NCI-H1417 treated with DMSO at 0.1 percent for 48 hours (cell line): ENCODE measurements at places on chromosomes 3 and 15.

DNA sequence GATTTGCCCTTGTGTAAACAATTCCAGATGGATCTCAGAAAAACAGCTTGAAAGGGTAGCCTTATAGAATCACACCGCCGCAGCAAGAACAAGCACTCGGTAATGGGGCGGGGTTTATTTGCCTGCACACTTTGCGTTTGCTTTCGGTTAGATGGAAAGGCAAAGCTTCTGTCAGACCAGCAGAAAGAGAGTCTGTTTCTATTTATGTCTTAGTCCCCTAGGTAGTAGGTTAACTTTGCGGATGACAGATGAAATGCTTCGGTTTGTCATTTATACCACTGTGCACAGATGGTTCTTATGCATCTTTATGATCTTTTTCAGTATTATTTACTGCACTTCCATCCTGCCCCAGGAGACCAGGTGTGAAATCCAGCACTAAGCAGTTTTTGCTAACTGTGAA lies 62.2 kb downstream of the PYDC2 start:
- peak; percentile 42 for DNase-seq

DNA sequence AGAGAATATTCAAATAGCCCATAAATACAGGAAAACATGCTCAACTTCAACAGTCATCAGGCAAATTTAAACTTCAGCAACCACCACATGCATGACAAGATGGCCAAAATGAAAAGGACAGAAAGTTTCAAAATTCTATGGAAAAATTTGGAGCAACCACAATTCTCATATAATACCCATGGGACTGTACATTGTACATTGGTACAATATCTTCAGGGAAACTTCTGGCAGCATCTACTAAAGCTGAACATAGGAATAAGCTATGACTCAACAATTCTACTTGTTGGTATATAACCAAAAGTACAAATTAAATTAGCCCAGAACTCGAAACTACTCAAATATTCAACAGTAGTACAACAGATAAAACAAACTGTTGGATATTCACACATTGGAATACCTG lies 847.6 kb downstream of the TBL1XR1 start:
- no peak for DNase-seq

GRCh38 chr3:38002291-38002876 lies 11.8 kb downstream of the VILL start:
- no peak for DNase-seq

DNA sequence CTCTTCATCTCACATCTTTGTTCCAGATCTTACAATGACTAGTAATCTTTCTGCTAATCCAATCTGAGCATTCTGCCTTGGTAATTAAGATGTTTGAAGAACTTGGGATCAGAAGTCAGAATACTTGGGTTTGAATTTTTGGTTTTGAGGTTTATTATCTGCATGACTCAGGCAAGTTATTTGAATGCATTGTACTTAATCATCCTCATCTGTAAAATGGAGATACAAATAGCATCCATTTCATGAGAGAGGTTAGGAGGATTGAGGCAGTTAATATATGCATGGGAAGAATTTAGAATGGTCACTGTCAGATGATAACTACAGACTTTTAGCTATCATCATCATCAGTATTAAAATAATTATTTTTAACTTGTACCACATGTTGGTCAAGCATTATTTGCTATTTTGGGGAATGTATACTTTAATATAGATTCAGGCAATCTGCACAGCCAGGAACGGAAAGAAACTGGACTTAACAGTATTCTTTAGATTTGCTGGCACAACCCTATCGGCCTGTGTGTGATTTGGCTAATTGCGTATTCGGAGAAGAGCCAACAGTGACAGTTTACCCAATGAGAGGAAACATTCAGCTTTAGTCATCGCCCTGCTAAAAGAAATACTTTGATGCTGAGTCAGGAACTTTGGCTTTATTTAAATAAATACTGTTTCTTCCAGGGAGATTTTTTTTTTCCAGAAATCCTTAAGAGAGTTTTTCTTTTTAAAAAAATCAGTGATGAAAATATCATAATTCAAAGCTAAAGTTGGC lies 600.0 kb downstream of the ROBO1 start:
- DNase-seq, result no peak

DNA sequence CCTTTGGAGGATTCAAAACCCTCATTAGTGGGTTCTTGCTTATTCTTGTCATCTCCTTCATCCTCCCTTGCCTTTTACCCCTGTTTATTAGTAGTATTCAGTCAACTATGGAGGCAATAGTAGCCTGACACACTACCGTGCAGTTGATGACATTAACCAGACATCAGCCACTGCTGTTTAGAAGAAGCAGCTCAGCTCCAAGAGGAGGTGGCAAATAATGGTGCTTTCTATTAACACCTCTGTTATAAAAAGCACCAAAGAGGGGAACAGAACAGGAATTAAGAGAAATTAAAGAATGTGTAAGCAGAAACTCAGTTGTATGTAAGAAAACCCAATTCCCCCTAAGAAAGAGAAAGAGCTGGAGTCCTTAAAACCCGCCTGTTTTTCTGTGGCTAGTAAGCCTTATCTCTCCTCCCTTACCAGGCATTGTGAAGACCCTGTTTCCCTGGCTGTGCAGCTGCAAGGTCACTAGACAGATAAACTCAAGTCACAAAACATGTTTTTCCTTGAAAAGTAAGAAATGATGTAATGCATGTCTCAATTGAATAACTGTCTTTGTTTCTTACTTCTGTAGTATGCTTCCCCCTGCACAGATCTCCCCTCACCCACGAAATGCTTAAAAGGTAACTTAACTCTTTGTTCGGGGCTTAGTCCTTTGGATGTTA lies 21.2 kb downstream of the CCR4 start:
- no peak for DNase-seq

GRCh38 chr15:80549191-80549590 lies 145.0 kb downstream of the ARNT2 start:
- DNase-seq, result no peak

GRCh38 chr15:48415036-48415886 lies 84.0 kb downstream of the DUT start:
- no peak for DNase-seq

DNA sequence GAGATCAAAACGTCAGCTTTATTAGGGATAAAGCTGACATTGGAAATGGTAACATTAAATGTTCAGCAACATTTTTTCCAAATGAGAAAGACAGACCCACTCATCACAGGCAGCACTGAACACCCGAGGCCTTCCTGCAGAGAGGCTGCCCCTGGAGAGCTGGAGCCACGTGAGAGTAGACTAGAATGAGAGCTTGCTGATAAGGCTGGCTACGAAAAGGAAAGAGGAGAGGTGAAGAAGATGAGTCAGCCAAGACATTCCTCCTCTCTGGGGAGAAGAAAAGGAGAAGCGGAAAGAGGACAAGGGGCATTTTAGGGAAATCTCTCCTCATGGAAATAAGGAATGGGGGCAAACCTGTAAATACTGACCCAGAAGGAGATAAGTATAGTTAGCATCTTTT lies 7.3 kb downstream of the CYP19A1 start:
- DNase-seq, result no peak

- DNase-seq, result no peak
Observed at GRCh38 chr3:24318677-24319287, 175.9 kb downstream of the THRB start.

DNA sequence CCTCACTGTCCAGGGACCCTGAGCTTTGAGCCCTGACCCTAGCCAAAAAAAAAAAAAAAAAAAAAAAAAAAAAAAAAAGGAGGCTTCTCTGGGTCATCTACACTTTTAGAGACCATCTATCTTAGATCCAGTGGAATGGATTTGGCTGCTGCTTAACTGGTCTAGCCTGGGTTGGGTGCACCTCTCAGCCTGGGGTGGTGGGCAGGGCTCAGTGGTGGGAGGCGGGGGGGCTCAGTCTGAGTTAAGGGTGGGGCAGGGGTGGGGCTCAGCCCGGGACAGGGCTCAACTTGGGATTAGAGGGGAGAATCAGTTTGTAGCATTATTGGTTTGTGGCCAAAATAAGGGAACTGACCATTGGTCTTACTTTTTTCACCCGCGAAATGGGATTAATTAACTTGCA lies 139.2 kb downstream of the TPRA1 start:
- DNase-seq, result no peak

DNA sequence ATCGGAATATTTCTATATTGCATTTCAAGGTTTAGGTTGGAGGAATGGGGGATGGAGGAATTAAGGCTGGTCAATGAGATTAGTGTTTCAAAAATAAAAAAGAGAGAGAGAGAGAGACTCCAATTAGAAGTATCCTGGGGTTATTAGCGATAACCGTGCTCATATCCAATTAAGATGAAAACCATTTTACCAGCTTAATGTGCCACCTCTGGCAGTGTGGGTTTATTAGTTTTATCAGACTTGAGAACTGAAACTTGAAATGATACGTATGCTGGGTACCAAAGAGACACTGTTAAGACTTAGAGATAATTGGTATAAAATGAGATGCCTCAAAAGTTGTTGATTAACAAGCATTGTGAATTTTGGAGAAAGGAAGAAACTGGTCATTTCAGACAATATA lies 251.5 kb upstream of the NR2F2 start:
- no peak for DNase-seq

GRCh38 chr3:30661098-30661873 lies 54.9 kb downstream of the TGFBR2 start:
- no peak for DNase-seq

DNA sequence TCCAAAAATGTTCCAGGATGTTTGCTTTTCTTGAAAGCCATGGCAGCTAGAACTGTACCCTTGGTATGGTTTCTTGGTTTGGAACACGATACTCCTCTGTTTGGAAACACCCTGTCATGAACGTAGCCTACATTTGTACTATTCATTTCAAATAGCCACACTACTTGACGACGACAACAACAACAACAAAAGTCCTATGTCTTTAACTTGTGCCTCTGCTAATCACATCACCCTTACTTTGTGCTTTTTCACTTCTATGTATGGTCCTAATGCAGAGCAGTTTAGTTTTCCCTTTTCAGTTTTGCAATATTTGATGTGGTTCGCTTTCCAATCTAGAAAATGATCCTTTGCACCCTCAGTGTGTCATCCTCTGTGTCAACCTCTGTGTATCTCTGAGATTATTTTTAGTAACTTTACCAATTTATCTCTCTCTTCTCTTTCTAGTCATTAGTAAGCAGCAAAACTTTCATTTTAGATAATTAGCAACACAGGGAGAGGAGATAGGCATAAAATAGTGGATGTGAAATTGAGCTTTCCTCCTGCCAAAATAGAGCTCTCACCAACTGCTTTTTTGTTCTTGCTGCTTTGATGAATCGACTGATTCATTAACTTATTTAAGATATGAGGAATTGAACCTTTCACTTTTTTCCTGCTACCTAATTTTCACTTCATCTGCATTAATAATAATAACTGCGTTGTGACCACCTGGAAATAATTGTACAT lies 44.1 kb upstream of the TP63 start:
- DNase-seq, result no peak

DNA sequence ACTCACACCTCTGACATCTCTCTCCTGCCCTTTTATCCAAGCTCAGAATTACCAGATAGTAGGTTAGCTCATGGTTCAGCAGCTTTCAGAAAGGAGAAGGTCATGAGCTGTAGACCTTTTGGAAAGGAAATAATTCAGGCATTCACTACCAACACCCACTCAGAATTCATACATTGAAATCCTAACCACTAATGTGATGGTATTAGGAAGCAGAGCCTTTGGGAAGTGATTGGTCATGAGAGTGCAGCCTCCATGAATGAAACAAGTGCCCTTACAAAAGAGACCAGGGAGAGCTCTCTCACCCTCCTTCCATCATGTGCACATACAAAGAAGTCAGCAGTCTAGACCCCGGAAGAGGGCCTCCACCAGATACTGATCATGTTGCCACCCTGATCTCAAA lies 315.8 kb upstream of the CCDC54 start:
- no peak for DNase-seq

- DNase-seq, result no peak
Observed at GRCh38 chr15:36831125-36831903, 251.9 kb downstream of the CDIN1 start.

- no peak for DNase-seq
Observed at GRCh38 chr3:44948239-44948638, 27.7 kb downstream of the ZDHHC3 start.

GRCh38 chr3:188034989-188035388 lies 119.0 kb upstream of the LPP start:
- DNase-seq, result no peak

DNA sequence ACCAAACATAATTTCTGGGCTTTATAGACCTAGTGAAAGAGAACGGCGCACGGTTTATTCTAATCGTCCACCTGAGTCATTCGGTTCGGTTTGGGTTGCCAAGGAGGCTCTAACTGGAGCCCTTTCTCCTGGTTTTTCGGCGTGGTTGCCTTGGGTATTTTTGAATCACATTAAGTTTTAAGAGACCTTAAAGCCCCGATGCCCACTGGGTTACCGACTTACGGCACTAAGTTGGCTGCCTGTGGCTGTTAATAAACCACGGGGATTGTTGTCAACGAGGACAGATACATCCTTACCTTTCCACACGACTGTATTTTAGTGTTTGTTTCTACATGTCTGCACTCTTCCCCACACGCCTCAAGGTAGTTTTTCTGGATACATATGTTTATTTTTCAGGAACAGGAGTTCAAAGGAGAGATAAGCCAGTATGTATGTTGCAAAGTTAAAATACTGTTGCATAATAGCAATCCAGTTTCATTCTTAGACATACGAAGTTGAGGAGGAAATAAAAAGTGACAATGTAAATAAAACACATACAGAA lies 1.2 kb upstream of the ANP32A start:
- DNase-seq, result no peak

GRCh38 chr15:71600237-71600636 lies 210.1 kb upstream of the NR2E3 start:
- no peak for DNase-seq

GRCh38 chr15:67708500-67708899 lies 116.8 kb upstream of the SKOR1 start:
- DNase-seq, result no peak
